CD4-positive, alpha-beta T cell treated with Interleukin-21 for 1 hour (primary cell): ENCODE measurements at places on chromosomes 2 and 18.

DNA sequence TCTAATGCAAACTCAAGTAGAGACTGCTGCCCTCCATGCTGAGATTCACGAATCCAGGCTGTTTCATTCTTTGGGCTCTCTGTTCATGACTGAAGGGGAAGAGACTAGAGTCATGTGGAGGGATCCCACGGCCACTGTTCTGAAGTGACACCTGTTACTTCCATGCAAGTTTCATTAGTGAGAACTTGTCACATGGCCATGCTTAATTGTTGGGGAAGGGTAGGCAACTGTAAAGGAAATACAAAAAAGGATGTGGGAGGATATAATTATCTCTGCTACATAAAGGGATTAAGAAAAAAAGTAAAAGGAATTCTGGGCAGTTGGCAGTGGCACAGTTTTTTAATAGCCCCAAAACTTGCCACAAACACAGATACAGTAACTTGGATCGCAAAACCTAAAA is 28.0 kb upstream of the PSME4 start:
- no peak for DNase-seq

GRCh38 chr2:6977786-6978185 is 60.6 kb downstream of the RNF144A start:
- DNase-seq: no peak

DNA sequence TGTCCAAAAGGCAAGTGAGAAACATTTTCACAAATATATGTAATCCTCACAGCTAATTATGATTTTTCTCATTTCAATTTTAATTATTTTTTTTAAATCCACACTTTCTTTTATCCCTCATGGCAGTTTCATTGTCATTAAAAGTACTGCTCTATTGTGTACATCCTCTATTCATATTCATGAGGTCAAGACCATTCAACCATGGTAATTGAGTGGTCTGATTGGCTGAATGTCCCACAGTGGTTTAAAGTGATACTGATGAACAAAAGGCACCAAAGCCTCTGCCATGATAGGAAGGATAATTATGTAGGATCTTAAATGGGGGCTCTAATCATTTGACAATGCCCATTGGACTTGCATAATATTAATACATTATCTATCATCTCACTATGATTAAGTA is 108.4 kb upstream of the EPHA4 start:
- DNase-seq: no peak

DNA sequence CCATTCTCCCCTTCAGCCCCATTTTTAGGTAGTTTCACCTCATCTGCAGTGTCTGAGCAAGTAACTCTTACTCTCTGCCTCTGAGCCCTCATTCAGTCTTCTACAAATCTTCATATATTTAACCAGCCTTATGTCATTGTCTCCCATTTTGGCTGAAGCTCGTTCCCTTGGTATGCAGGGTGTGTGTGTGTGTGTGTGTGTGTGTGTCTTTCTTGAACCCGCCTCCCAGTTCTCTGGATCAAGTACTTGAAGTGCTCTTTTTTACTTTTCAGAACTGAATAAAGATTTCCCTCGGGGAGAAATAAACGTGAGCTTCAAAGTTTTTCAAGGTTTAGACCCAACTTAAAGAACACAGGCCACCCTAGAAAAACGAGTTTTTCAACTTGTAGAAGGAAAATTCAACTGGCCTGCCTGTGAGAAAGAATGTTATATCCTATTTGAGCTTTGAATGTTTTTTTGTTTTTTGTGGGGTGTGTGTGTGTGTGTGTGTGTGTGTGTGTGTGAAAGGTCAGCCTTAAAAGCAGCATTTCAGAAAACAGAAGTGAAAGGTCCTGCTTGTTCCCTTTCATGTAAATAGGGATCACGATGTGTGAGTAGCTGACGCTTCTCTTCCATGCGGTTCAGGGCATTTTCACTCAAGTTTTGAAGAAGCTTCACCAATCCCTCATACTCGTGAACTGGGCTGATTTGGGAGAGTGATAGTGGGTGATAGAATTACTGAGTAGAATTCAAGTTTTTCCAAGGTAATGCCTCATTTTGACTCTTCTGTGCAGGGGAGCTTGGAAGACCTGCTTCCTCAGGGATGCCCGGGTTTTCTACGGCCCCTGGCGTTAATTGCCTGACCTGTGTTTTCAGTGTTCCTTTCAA is 50.6 kb upstream of the EML6 start:
- DNase-seq: no peak

DNA sequence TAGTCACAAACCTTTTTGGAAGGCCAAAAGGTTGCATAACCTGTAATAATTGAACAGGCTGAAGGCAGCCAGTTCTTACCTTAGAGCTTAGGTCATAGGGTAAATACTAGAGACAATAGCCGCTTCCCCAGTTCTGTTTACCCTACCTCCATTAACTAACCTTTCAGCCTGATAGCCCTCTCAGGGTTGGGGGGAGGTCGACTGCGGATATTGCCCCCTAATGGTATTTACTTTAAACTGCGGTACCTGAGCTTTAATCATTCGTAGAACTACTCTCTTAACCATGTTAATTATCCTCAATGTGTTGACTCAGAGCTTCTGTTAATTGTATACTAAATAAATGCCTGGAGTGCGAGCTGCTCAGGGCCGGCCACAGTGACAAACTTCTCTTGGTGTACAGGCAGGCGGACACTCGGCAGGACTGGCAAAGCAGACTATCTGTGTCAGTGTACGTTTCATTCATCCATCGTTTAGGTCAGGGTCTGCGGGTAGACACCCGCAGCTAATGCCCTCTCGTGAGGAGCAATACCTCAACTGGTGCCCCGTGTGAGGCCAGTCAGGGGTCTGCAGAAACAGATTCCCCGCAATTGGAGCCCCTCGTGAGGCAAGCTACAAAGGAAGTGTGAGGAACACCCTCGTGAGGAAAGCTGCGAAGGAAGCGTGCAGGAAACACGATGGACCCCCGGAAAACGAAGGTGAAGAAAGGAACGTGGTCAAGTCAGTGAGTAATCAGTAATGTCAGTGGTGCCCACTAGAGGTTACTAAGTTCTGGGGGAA is 115.3 kb upstream of the SCN7A start:
- DNase-seq: no peak

DNA sequence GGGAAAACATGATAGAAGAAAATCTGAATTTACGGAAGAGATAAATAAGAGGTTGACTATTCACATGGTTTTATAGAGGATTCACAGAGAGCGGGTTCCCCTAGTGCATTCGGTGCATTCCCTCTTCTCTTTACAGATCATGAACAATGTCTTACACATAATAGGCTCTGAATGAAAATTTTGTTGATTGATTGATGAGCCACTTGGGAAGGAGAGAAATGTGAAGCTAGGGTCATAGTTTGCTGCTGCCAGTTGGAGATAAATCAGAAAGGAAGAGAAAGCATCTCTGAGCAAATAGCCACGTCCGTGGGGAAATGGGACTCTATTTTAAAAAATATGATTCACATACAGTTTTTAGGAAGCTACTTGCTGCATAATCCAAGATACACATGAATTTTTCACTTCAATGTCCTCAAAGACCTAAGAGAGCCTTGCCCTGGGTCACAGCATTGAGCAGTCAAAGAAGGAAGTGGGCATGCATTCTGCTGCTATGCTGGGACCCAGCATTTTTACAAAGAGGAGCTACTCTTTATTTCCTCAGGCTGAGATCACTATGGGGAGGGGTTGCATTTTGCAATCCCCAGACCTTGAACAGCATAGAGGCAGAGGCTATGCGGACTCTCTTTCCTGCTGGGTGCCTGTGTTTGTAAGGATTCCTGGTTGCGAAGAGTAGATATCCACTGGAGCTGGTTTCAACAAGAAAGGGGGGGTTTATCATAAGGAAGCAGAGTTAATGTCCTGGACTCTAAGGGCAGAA is 395.3 kb downstream of the TSN start:
- no peak for DNase-seq

DNA sequence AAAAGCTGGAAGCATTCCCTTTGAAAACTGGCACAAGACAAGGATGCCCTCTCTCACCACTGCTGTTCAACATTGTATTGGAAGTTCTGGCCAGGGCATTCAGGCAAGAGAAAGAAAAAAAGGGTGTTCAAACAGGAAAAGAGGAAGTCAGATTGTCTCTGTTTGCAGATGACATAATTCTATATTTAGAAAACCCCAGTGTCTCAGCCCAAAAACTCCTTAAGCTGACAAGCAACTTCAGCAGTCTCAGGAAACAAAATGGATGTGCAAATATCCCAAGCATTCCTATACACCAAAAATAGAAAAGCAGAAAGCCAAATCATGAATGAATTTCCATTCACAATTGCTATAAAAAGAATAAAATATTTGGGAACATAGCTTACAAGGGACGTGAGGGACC is 11.1 kb downstream of the SLC8A1 start:
- DNase-seq: no peak
